IPS DF 19.7 (cell line): ENCODE measurements at places on chromosomes 7 and 10.

- DNase-seq = no peak
These were observed 95.5 kb downstream of the CELF2 start for GRCh38 chr10:11113156-11113555.

GRCh38 chr10:624605-625332 is 64.7 kb downstream of the DIP2C start:
- DNase-seq = peak; percentile 20

DNA sequence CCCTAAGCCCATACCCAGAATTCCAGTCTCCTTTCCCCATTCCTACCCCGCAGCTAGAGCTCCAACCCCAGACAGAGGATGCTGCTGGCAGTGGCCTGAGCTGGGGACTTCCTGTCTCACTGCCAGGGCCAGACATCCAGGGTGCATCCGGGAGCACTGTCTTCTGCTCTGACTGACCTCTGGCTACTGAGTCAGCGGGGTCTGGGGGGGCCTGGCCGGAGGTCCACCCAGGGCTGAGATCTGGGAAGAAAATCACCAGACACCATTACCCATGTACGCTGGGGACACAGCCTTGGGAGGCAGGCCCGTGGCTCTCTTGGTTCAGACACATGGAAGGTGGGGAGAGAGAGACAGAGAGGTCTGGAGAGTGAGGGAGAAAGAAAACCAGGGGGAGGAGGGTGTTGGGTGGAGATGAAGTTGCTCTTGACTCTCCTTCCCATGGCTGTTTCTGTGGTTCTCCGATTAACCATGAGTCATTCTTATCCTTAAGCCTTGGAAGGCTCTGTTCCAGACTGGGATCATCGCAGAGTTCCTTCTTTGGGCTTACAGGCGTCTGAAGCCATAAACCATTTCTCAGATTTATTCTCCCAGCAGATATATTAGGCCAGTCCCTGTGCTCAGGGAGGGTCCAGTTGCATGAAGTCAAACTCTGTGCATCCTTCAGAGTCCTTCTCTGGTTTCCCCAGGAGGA is 23.6 kb downstream of the TSPAN15 start:
- no peak for DNase-seq

DNA sequence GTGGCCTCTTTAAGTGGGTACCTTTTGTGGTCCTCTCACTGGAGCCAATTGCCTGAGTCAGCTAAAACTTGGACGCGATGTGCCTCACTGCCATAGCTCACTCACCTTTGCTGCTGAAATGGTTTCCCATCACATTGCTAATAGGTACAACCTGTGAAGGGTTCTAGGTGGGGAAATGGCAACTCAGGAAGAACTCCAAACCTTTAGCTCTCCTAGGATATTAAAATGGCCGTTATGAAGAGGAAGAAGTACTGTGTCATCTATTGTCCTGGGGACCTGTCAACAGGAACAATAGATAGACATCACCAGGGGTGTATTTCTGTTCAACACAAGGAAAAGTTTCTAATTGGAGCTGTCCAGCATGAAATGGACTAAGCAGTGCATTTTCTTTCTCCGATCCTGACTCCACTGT is 1.2 kb upstream of the ZNF655 start:
- DNase-seq = no peak

DNA sequence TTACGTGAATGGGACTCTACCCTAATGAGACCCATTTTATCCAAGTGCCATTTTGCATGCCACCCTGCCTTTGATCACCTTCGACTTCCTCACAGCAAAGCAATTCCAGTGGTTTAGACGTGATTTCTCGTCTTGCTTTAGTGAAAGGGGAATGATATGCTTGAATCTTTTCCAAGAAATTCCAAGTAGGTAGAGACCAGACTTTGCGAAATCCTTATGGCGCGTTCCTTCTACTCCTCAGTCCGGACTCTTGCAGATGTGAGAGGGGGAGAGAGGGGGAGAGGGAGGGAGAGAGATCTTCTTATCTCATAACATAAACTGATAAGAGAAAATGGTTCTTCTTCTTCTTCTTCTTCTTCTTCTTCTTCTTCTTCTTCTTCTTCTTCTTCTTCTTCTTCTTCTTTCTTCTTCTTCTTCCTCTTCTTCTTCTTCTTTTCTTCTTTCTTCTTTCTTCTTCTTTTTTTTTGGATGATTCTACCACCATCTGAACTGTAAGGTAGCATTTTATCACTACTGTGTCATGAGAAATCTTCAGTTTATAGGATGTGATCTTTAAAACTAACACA is 883 bp downstream of the SPAG6 start:
- DNase-seq = no peak

- DNase-seq = no peak
These were observed 13.7 kb upstream of the SAMD8 start for GRCh38 chr10:75097666-75098285.

- no peak for DNase-seq
These were observed 115.0 kb downstream of the PTPRN2 start for GRCh38 chr7:158472596-158472995.

- DNase-seq = no peak
These were observed 155.8 kb downstream of the REEP3 start for GRCh38 chr10:63677001-63677400.

DNA sequence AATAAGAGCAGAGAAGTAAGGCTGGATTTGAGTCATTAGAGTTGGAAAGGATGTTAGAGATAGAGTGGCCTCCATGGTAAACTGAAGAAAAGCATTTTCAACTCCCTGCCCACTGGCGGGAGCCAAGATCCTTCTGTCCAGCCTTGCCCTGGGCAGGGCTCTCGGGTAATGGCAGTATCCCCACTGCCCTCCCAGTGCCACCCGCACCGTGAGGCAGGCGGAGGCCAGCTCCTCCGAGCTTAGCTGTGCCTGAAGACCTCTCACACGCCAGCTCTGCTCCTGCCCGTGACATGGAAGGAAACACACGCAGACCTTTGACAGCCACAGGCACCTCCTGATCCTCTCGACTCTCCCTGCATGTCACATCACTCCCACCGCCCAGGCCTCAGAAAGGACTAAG is 22.3 kb downstream of the BCCIP start:
- DNase-seq = no peak

DNA sequence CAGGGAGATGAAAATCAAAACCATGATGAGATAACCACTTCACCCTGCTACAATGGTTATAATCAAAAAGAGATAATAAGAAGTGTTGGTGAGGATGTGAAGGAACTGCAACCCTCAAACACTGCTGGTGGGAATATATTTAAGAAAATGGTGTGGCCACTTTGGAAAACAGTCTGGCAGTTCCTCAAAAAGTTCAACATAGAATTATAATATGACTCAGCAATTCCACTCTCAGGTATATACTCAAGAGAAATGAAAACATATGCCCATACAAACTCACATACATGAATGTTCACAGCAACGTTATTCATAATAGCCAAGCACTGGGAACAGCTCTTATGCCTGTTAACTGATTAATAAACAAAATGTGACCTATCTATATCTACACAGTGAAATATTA is 104.8 kb downstream of the SLC25A13 start:
- no peak for DNase-seq

- DNase-seq = no peak
These were observed 127.7 kb downstream of the PRKG1 start for GRCh38 chr10:51201947-51202346.

DNA sequence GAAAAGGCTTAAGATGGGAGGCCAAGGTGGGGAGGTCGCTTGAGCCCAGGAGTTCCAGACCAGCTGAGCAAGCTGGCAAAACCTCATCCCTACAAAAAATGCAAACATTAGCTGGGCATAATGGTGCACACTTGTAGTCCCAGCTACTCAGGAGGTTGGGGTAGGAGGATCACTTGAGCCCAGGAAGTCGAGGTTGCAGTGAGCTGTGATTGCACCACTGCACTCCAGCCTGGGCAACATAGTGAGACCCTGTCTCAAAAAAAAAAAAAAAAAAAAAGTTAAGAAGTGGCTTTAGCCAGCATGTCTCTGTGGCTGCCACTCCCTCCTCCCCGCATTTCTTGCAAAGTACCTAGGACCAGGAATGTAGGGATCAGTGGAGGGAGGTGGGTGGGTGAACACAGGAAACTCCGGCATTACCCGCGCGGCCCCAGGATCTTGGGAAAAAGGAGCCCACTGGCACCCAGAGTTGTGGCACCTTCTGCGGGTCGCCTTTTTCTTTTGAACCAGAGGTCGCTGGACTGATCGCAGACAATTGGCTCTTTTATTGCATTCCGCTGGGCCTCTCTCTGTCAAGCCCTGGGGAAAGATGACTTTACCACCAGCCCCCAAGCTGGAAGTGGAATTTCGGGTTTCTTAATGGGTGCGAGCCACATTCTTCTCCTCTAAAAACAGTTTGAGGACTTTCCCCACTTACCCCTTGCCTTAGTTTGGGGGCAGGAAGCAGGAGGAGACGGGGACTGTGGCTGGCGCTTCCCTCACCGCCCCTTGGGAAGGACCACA is 3.5 kb downstream of the VGF start:
- no peak for DNase-seq

- DNase-seq = peak; percentile 28
These were observed 123.8 kb upstream of the PDSS1 start for GRCh38 chr10:26573674-26574073.

DNA sequence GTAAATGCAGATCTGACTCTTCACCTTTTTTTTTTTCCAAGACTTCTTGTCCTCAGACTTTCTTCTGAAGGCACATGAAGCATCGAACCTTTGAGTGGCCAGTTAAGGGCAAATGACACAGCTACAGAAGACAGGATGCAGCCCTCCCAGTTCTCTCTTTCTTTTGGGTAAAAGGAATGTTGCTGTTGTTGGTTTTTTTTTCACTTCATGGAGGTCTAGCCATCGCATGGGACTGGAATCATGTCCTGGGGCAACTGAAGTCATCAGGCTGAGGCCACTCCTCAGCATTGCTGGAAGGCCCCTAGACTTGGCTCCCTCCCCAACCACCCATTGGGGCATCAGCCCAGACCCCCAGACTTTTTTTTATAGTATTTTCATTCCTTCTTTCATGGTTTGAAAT is 896.5 kb downstream of the SORCS1 start:
- DNase-seq = no peak

- no peak for DNase-seq
These were observed 488.3 kb downstream of the TNS3 start for GRCh38 chr7:47093320-47094234.

- DNase-seq = no peak
These were observed 1.5 kb downstream of the PON1 start for GRCh38 chr7:95322854-95323253.

DNA sequence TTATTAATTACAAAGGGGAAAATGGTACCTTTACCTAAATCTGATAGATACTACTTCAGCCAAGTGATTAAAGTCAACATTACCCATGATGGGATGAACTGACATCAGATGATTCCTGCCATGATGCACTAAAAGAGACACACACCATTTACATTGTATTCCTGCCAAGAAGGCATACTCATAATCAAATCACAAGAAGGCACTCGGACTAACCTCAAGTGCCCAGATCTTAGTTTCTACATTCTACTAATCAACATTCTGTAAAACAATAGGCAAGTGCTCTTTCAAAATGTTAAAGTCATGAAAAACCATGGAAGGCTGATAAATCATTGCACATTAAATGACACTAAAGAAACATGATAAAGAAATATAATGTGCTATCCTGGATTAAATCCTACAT is 44.4 kb downstream of the SLC35G1 start:
- no peak for DNase-seq

GRCh38 chr10:117830787-117831212 is 215.9 kb downstream of the RAB11FIP2 start:
- DNase-seq = peak; percentile 7

- no peak for DNase-seq
These were observed 1175.2 kb downstream of the NXPH1 start for GRCh38 chr7:9608560-9608959.

GRCh38 chr10:26832960-26833359 is 27.8 kb downstream of the ABI1 start:
- no peak for DNase-seq

DNA sequence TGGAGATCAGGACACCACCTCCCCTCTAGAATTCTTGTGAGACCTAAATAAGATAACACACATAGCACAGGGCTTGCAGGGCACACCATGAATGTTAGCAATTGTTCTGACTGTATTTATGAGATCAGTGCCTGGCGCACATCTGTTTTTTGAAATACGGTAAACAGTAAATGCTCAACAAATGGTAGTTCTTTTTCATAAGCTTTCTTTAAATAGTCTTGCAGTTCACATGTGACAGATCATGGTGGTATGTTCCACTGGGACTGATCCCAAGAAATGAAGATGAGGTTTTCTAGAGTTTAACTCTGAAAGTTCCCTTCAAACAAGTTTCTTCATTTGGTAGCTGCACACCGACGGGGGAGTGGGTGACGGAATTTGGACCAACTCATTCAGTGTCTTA is 34.8 kb downstream of the CREB5 start:
- no peak for DNase-seq

- no peak for DNase-seq
These were observed 101.2 kb downstream of the DNMBP start for GRCh38 chr10:99908512-99908911.

DNA sequence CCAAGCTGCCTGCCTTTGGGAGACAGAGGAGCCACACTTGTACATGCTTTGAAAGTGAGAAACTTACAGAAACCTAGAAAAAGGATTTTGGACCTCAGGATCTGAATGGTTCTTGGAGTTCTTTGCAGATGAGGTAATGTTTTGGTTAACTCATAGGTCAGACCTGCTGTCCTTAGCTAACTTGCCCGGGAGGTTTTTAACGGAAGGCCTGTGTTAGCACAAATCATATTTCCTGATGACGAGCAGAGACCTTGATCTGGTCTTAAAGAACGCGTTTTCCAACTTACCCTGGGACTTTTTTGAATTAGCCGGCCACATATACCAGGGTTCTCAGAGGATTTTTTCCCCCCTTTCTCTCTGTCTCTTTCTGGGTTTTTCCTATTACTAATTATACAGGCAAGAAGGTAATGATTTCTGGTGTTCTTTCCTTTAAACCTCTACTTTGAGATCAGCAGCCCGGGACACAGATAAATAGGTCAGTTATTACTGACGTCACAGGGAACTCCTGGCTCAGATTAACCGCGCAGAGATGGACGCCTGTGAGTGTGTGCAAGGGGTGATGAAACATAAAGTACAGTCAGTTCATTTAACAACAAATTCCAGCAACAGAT is 101.7 kb upstream of the KLF6 start:
- DNase-seq = no peak

GRCh38 chr10:104038537-104038936 is 47.1 kb downstream of the COL17A1 start:
- no peak for DNase-seq

DNA sequence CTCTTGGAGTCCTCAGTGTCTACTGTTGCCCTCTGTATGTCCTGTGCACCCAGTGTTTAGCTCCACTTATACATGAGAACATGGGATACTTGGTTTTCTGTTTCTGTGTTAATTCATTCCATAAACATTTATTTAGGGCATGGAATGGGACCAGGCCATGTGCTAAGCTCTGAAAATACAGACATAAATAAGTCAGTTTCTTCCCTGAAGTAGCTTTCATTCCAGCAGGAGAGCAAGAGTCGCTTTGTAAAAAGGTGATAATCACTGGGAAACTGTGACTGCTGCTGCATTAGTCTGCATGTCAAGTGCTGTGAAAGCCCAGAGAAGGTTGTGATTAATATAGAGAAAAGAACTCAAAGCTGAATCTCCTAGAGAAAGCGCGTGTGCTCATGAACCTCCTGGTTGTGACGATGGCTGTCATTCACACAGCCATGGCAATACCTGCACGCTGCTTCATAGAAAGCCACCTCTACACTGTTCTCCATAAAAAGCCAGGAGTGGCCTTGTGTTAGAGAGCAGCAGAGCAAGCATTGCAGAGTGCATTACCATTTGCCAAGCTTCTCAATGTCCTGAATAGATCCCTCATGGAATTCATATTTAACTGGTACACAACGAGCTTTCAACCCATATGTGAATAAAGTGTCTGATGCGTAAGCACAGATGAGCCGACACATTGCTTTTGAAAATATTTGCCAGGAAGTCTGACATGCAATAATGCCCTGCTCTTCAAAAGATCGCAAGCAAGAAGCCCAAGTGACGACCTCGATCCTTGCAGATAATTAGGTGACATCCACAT is 30.6 kb upstream of the PITRM1 start:
- no peak for DNase-seq
